ENCODE measurements at places on chromosomes 3 and 15.

GRCh38 chr15:66997212-66997611, 68.2 kb upstream of the SMAD3 start:
- no peak for DNase-seq

DNA sequence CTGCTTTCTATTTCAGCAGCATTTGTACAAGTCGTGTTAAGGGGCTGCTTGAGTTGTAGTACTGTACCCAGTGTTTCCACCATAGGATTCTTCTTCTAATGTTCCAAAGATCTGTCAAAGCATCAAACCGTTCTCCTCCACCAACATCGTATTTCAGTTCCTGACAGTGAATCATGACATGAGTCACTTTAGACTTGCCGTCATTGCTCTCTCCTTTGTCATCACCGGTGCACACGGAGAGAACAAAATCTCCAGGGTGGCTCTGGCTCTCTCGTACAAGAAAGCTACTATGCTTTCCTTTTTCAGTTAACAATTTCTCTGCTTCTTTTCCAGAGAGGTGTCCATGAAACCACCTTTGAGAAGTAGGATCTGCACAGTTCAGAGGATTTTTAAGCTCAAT, 270.9 kb upstream of the CCDC54 start:
- no peak for DNase-seq

DNA sequence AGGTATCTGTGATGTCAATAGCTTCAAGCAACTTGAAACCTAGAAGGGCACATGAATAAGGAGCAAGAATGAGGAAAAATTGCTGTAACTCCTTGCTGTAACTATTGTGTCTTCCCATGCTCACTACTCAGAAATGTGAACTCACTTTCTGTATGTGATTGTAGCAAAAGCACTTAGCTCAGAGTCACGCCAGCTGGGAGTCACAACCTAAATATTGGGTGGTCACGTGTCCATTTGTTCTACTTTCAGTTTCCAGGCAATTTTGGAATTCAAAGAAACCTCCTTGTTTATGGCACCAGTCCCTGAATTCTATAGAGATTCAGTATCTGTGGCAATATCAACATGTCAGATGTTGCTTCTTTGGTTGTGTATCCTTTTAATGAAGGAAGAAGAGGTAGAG, 241.6 kb upstream of the AZI2 start:
- no peak for DNase-seq

- DNase-seq: no peak
Observed at GRCh38 chr3:194265505-194265892, 85.6 kb downstream of the CPN2 start.

DNA sequence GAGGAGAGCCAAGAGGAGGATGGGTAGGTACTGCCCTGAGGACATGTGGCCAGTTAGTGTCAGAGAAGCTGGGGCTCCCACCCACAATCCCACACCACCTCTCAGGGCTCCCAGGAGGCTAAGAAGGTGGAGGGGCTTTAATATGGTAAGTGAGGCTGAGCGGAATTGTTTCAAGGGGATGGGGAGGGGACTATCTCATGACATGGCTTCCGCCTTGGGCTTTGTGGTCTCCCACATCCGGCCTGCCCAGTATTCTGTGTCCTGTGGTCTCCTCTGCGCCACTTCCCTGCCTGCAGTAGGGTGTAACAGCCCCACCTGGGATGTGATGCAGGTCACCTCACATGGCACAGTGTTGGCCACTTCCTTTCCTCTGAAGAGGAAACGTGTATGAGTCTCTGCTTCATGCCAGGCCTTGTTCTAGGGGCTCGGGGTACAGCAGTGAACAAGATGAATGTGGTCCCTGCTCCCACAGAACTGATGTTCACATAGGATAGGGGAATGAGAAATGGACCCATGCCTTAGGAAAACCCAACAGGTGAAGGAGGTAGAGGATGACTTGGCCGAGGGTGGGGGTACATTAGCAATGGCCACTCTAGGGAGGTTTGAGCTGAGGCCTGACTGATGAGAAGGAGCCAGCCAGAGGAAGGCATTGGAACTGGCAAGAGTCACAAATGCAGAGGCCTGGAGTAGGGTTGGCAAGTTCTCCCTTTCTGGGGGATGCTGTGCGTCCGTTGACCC, 3.2 kb downstream of the NEIL1 start:
- peak; percentile 69 for DNase-seq

- no peak for DNase-seq
Observed at GRCh38 chr3:182814419-182815062, 21.2 kb downstream of the ATP11B start.

DNA sequence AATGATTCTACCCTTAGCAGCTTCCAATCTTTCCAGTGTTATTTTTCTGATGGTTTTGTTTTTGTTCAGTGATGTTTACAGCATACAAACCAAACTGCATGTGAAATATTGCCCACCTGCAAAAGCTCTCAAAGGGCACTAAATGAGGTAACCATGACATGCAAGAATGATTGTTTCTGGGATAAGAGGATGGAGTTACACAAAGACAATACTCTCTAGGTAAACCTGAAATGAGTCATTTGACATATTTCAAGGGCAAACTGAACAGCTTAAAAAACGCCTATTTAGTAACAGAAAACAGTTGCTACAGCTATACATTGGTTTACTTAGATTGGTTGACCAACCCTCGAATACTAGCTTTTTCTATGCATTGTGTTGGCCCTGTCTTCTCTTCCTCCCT, 481.7 kb downstream of the ZPLD1 start:
- no peak for DNase-seq

- no peak for DNase-seq
Observed at GRCh38 chr3:23698652-23699313, 107.0 kb upstream of the UBE2E1 start.

GRCh38 chr3:112456147-112456546, 43.1 kb downstream of the BTLA start:
- DNase-seq: no peak

DNA sequence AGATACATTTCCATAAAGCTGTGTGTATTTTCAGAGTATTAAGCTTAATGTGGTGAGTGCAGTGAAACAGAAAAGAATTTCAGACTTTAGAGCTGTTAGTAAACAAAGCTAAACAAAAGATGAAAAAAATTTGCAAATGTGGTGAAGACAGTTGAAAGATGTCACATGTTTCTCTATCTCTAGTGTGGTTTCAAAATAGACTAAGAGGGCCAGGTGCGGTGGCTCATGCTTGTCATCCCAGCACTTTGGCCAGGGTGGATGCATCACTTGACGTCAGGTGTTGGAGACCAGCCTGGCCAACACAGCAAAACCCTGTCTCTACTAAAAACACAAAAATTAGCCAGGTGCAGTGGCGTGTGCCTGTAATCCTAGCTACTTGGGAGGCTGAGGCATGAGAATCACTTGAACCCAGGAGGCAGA, 466.0 kb upstream of the NR2F2 start:
- no peak for DNase-seq

DNA sequence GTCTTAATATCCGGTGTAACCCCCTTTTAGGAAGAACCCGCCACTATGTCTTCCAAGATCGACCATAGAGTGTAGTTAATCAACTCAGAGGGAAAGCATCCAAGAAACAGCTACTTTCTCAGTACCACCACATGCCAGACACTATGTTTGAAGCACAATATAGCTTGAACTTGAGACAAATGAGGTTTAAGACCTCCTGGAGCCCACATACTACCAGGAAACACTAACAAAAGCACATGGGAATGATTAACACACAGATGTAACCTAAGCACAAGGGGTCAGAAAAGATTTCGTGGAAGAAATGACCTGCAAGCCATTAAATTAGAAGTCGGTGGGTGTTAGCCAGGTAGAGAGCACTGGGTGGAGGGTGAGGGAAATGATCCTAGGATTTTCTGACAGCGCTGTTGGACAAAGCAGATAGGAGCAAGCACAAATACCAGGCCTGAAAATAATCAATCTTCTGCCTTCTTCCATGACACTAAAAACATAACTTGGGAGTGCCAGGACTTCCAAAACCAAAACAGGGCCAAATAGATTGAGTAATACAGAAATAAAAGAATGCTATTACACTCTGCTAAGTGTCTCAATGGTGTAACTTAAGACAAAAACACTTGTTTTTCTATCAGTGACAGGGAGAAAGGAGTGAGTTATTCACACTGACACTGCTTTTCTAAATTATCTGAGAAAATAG, 213.7 kb downstream of the FOXP1 start:
- no peak for DNase-seq

DNA sequence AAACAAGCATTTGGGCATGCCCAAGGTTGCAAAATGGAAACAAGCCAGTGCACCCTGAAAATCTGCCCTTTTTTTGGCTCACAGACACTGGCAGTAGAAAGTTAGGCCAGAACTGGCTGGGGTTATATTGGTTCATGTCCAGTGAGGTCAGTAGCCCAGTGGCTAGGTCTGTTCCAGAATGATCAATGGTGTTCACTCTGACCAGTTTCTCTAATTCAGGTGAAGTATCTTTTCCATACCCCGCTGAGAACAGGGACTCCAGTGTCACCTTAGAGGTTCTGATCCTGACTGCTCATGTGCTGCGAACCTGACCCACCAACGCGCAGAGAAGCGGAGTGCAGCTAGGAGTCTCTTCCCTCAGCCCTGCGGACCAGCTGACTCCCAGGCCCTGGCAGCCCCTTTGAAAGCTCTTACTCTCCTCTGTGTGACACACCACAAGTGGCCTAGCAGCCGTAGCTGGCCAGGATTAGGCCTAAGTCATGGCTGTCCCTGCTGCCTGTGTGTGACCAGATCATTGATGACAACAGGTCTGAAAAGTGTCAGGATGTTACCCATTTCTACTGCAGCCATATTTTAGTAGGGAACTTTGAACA, 123.5 kb downstream of the GHSR start:
- no peak for DNase-seq

DNA sequence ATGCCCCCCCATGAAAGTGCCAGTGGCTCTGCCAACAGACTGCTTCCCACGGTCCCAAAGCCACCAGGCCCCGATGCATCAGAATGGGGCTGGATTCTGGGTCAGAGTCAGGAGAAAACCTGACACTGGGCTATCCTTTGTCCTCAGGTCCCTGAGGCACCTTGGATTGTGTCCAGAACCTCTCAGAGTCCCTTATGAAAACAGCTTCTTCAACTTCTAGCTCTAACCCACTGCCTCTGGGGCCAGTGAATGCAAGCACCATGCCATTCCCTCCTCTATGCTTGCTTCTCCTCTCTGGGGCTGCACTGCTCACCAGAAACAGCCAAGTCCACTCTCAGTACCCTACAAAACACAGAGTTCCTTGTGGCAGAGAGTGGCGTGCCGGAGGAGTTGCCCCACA, 9.9 kb downstream of the CRABP1 start:
- DNase-seq: no peak

DNA sequence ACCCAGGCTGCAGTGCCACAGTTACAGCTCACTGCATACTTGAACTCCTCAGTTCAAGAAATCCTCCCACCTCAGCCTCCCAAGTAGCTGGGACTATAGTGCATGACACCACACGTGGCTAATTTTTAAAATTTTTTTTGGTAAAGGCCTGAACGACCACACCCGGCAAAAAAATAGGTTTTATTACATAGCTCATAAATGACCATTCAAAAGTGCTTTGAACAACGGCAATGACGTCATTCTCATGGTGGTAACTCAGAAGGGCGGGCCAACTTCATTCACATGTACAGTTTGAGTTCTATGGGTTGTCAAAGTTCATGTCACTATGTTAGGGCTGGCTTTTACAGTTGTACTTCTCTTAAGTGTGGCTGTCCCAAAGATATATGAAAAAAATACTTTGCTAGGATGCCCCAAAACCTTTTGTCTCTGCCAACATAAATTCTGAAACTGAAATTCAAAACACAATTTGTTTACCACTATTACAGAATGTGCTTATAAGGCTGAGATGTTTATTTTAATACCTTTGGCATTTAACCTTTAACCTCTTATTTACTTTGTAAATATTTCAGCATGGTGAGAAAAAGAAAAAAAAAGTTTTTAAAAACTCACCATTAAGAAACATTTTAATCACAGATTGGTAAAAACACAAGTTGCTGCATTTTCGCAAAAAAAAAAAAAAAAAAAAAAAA, 6.2 kb downstream of the MYO1E start:
- no peak for DNase-seq

- DNase-seq: no peak
Observed at GRCh38 chr3:141331377-141332318, 36.7 kb upstream of the ZBTB38 start.

DNA sequence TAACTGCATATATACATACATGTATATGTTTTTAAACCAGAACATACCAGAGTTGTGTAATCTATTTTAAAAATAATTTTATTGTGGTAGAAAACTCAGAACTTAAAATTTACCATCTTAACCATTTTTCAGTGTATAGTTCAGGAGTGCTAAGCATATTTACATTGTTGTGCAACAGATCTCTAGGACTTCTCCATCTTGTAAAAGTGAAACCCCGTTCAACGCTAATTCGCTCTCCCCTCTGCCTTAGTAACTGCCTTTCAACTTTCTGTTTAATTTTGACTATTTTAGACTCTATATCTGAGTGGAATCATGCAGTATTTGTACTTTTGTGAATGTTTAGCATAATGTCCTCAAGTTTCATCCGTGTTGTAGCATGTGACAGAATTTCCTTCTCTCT, 51.8 kb upstream of the SSR3 start:
- DNase-seq: no peak

GRCh38 chr15:95328559-95328958, 1001.9 kb upstream of the NR2F2 start:
- no peak for DNase-seq

- no peak for DNase-seq
Observed at GRCh38 chr3:63478990-63479660, 173.3 kb upstream of the SNTN start.

- no peak for DNase-seq
Observed at GRCh38 chr15:36291501-36291900, 287.9 kb upstream of the CDIN1 start.

All from T-helper 9 cell (primary cell).